ENCODE measurements at places on chromosomes 2 and 18.

- no peak for DNase-seq
Measured at GRCh38 chr2:27569398-27569797, 13.4 kb upstream of the ZNF512 start.

DNA sequence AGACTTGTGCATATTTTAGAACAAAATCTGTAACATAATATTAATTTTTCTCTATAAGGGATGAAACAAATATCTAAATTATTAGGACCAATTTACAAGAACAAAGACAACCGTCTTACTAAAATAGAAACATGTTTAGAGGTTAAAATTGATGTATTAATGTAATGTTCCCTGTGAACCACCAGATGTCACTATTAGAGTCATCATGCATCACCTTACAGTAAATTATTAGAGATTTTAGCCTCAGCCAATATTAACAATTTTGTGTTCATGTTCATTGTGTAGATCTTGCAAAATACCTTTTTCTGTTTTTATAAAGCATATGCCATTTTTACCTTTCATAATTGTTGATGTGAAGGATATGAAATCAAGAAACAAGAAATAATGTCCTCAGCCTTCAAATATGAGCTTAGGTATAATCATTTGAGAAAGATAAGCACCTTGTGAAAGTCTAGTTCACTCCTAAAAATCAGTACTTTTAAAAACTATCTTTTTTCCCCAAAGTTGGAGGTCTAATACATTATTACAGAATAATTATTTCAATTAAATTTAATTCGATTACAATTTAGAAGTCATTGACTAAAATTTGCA lies 344.3 kb upstream of the KCNH7 start:
- no peak for DNase-seq

- no peak for DNase-seq
Measured at GRCh38 chr2:107747964-107748583, 78.6 kb upstream of the RGPD4 start.

GRCh38 chr2:120034027-120034426 lies 21.1 kb downstream of the EPB41L5 start:
- no peak for DNase-seq

DNA sequence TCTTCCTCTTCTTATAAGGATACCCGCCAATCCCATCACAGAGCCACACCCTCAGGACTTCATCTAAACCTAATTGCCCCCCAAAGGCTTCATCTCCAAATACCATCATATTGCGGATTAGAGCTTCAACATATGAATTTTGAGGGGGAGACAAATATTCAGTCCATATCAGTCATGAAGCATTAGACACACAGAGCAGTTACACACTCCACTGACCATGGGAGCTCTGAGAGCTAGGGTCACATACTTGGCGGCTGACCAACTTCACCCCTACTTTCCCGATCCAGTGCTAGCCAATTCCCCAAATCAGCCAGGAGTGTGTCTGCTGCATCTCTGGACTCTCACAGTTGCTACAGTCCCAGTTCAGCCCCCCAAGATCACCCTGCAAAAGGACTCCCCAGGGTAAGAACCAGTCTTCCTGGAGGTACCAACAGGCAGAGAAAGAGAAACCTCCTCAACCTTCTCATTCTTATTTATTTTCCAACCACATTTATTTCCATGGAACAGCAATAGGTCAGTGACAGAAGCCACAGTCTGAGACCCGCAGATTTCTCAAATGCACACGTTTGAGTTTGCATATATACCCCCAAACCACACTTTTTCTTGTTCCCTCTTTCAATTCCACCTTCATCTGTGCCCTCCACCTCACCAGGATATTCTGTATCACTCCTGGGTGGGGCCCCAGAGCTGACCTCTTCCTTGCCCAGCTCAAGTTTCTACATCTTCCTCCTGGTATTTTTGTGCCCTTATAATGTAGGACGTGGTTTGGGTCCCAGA lies 33.3 kb downstream of the SPP2 start:
- DNase-seq = no peak

DNA sequence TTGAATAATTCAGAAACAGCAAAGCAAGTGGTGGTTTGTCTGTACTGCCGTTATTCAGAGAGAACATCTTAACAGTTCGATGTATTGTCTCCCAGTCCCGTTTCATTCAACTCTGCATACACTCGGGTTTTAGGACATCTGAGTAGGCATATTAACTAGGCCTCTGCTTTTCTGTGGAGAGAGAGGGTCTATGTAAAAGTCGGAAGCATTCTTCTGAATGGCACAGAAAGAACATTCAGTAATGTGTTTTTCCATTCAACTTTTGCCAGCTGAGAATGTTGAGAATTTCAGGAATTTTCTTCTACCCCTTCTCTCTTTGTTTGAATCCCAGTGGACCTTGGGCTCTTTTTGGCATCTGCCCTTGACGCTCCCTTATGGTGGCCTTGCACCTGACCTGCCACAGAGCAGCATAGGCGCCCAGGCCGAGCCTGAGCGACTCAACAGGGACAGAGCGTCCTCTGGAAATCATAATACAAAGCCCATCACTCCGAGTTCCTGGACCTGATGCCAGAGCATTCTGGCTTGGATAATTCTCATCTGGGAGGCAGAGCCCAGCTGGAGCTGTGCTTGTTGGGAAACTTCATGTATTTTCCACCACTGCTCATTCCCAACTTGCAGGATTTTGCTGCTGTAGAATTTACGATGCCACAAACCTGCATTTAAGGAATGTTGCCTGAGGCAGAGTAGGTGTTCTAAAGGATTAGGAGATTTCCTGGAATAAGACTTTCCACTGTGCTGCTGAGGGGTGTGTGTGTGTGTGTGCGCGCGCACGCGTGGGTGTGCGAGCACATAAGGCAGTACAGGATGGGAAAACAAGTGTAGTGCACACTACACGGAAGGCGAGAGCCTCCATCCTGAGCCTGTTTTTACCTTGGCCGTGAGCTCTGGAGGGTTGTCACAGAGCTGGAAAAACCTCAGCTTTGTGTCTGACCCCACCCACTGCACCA lies 77.2 kb upstream of the TXNDC2 start:
- no peak for DNase-seq

- DNase-seq = no peak
Measured at GRCh38 chr2:156933645-156934225, 323.8 kb upstream of the GALNT5 start.

- DNase-seq = peak; percentile 64
Measured at GRCh38 chr2:26769089-26769761, 5.1 kb downstream of the SLC35F6 start.

DNA sequence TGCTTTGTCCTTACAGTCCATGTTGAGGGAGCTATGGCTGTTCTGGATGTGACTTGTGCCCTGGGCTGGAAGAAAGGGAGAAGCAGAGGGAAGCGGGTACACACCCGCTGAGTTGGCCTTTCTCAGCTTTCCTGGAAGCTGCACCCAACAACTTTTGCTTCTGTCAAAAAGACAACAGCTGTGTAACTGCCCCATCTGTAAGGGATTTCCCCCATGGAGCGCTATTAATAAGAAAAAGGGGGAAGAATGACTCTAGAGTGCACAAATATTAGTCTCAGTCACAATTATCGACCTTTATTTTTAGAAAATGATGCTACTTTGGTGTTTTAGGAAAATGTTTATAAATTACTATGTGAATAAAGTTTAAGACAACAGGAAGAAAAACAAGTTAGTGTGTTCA lies 368.3 kb downstream of the RAD51AP2 start:
- DNase-seq = no peak

All from stimulated activated effector memory CD8-positive, alpha-beta T cell treated with anti-CD3 and anti-CD28 coated beads, Interleukin-12 subunit alpha, Interleukin-12 subunit beta, amount 100 ng/mL, for 72 hours (primary cell).